ENCODE measurements at places on chromosomes 4 and X.

DNA sequence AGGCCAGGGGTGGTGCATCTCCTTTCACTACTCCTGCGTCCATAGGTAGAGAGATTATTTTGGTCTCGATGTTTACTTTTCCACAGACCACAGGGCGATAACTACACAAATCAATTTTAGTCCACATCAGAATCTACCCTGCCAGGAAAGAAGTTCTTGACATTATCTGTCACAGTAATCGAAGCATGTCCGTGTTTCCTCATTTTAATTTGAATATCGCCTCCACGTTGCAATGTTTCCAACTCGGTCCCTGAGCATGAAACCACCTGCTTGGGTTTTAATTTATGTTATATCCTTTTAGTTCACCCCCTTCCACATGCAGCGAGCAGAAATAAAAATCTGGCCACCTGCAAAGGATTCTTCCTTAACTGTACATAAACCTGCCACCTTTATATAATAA lies 100.1 kb upstream of the ATXN3L start:
- no peak for DNase-seq

DNA sequence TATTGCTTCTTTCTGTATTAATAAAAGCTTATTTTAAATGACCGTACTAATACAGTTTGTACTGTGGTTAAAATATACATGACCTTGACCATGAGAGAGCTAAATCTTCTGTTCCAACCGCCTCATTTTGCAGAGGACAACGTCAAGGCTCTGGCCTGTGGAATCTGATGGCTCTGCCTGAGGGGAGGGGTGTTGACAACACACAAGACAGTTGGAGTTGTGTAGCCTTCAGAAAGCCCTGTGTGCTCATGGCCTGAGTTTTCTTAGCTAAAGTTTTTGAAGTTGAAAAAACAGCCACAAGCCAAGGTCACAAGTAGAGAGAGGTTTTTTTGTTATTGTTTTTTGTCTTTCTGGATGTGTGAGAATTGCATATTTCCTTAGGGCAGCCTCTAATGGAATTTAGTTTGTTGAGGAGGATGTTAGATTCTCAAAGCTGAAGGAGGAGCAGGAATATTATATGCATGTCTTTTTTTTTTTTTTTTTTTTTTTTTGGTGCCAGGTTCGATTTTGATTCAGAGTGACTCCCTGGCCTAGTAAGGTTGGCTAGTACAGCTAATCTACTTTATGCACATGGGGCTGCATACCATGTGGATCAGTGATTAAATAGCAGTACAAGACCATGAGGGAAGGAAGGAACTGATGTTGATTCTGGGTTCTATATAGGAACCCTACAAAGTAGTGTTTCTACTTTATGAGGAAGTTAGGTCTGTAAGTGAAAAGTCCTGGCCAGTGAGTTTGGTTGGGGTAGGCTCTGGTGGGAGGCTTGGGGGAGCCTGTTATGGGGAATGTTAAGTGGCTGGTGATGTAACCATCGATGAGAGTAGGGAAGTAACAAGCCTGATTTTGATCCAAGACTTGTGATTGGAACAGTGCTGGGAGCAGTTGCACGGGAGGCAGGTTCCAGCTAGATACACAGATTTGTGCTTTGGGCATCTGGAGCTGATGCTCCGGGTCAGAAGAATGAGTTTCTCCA lies 20.3 kb downstream of the SMS start:
- DNase-seq: no peak

DNA sequence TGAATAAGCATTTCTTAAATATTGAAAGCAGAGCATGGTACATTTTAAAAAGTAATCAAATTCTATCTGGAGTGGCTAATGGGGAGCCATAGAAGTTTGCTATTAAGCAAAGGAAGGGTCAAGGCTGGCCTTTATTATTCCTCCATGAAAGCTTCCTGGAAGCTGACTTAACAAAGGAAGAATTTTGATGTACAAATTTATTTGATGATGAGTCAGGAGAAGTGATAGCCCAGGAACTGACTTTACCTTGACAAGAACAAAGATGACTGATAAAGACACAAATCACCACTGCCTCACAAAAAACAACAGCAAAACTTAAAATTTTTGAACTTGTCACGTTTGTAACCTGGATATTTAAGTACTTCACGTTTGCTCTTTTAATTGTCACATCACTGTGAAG lies 872.1 kb downstream of the PCDH7 start:
- no peak for DNase-seq

DNA sequence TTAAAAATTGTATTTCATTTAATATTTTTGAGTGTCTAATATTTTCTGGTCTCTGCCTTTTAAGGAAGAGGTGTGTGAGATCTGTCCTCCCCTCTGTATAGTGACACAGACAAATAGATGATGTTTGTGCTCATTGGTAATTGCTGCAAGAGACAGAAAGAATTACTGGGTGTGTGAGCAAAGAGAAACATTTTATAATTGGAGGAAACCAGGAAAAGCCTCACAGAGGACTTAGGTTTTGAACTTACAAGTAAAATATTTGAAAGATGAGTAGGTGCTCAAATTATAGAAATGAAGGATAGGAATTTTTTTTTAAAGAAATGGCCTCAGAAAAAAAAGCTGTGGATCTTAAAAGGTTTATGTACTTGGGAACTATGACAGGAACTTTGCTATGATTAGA lies 149.8 kb downstream of the SPCS3 start:
- no peak for DNase-seq

- no peak for DNase-seq
These were observed 1049.7 kb downstream of the FAT4 start for GRCh38 chr4:126364311-126364911.

GRCh38 chr4:77142646-77143028 lies 14.4 kb upstream of the CCNG2 start:
- no peak for DNase-seq

DNA sequence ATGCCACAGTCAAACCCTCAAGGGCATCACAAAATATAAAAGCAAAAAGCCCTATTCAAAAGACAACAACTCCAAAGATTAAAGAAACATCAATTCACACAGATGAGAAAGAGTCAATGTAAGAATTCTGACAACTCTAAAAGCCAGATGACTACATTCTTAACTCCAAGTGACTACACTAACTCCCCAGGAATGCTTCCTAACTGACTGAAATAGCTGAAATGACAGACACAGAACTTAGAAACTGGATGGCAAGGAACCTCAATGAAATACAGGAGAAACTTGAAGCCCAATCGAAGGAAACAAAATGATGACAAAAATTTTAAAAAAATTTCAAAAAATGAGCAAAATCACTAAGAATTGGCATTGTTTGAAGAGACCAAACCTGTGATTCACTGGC lies 1047.6 kb upstream of the PCDH10 start:
- no peak for DNase-seq
